ENCODE measurements at places on chromosomes 1 and 21.

- no peak for DNase-seq
These were observed 40.7 kb upstream of the BCAR3 start for GRCh38 chr1:93722081-93723031.

GRCh38 chr1:244628789-244629188, 24.1 kb upstream of the DESI2 start:
- DNase-seq, result no peak

GRCh38 chr1:181140398-181140797, 51.9 kb downstream of the IER5 start:
- DNase-seq, result no peak

DNA sequence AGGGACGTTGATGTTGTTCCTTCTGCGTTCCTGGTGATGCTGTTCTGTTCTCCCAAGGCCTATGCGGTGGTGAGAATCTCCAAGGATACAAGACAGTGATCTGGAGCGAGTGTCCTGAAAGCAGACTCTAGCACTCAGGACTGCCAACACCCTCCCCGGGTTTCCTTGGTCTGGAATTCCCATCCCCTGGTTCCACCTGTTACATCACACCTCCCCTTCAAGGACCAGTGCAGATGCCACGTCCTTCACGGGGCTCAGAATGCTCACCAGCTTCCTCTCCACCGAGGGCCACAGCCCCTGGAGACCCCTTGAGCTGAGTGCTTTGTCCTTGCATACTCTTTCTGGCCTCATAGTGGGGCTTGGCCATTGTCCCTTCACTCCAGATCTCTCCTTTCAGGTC, 43.5 kb downstream of the B3GALT5 start:
- DNase-seq, result no peak

DNA sequence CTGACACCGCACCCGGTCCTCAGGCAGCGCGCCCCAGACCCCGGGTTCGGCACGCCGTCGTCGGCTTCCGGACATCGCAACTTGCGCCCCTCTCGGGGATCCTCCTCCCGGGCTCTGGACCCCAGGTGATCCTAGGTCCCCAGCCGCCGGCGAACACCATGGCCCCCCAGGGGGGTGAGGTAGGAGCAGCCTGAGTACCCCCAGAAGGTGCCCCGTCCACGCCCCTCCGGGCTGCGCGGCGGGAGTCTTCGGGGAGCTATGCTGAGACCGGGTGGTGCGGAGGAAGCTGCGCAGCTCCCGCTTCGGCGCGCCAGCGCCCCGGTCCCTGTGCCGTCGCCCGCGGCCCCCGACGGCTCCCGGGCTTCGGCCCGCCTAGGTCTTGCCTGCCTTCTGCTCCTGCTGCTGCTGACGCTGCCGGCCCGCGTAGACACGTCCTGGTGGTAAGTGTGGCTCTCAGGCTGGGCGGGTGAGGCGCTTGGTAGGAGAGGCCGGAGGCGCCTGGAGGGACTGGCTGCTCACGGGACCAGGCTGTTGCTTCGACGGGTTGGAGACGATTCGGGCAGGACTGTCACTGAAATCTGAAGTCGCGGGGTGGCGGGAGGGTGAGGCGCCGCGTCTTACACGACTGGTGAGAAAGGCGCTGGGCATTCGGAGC, 367 bp downstream of the WNT2B start:
- DNase-seq, result peak; percentile 75

- no peak for DNase-seq
These were observed 646.9 kb upstream of the ZP4 start for GRCh38 chr1:238537641-238538040.

GRCh38 chr1:70331962-70332361, 22.6 kb downstream of the ANKRD13C start:
- no peak for DNase-seq

- no peak for DNase-seq
These were observed 213.2 kb downstream of the TNR start for GRCh38 chr1:175530183-175530582.

- no peak for DNase-seq
These were observed 9.7 kb upstream of the LRRC53 start for GRCh38 chr1:74522148-74522547.

GRCh38 chr21:39048064-39048463, 135.2 kb downstream of the PSMG1 start:
- DNase-seq, result peak; percentile 77

DNA sequence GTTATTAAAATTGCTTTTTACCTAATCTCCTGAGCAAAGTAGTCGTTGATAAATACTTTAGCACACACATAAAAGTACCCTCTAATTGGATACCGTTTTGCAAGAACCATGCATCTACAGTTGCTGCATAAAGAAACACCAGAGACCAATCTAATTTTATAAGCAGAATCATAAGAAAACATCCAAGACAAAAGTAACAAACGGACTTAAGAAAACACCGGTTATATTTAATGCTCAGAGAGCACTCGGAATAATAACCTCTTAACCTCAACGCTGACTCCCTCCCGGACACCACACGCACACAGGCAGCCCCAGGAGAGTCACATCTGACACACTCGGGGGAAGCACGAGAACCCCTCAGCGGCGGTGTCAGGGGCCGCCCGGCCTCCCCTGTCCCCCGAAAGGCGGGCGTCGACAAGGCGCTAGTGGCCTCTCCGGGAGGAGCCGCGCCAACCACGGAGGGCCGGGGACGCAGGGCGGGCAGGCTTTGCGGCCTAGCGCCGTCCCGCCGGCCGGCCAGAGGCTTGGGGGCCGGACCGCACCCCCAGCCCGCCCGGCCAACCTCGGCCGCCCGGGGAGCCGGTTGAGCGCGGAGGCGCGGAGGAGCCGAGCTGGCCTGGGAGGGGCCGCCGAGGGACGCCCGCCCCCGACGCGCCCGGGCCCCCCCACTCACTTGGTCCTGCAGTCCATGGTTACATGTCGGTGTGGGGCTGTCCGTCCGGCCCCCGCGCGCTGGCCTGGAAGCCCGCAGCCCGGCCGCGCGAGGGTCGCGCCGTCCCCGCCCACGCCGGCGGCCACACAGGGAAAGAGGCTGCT, 606 bp downstream of the DENND1B start:
- no peak for DNase-seq

DNA sequence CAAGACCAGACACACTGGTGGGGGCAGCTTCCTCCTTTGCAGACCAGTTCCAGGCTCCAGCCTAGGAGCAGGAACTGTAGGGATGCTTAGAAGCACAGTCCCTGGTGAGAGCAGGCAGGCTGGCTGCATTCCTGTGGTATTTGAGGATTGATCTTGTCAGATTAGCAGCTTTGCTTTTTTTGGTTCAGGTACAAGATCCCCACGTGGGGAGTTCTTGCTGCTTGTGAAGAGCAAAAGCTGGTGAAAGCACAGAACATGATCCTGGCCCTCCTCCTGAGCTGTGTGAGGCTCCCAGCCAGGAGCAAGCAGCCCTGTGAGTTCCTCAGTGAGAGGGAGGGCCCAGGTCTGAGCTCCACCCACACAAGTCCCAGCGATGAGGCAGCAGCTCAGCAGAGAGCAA, 75.3 kb upstream of the ARTN start:
- DNase-seq, result peak; percentile 92

DNA sequence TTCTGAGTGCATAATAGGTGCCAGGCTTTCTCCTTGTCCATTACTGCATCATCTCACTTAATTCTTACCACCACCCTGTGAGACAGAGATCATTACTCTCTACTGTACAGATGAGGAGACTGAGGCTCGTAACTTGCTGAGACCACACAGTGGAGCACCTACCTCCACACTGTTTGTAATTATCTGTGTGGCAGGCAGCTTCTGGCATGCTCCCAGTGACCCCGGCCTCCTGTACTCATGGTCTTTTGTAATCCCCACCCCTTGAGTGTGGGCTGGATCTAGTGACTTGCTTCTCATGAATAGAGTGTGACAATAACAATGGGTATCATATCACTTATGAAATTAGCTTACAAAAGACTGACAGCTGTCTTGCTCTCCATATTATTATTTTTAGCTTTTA, 407.3 kb downstream of the MATN1 start:
- no peak for DNase-seq

GRCh38 chr1:231411036-231411531, 11.0 kb downstream of the EGLN1 start:
- DNase-seq, result no peak

GRCh38 chr1:209402697-209403096, 180.8 kb upstream of the CAMK1G start:
- no peak for DNase-seq

GRCh38 chr1:110240476-110241210, 30.5 kb downstream of the KCNC4 start:
- DNase-seq, result no peak

DNA sequence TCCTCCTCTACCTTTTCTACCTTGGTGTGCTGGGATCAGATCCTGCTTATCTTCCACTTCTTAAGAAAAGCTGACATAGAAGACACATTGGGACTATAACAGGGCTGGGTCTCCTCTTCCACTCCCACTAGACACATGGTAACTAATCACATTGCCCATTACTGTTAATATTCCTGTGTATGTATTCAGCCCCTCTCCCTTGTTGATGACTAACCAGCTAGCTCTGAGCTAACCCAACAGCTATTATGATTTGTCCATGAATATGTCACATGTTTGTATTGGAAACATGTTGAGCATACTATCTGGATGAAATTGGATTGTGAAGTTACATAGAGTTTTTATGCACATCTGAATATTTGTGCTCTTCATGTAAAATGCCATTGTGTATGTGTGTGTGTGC, 52.9 kb downstream of the MPZL1 start:
- DNase-seq, result no peak

GRCh38 chr21:34034369-34035014, 38.9 kb upstream of the MRPS6 start:
- DNase-seq, result peak; percentile 66

GRCh38 chr1:27891196-27891889, 19.0 kb downstream of the THEMIS2 start:
- no peak for DNase-seq

- no peak for DNase-seq
These were observed 135.4 kb downstream of the PROX1 start for GRCh38 chr1:214123061-214123784.

- no peak for DNase-seq
These were observed 63.7 kb upstream of the IGSF5 start for GRCh38 chr21:39681257-39681656.

GRCh38 chr21:32212116-32212515, 66.7 kb downstream of the MIS18A start:
- peak; percentile 30 for DNase-seq

GRCh38 chr1:20703124-20703756, 14.6 kb downstream of the KIF17 start:
- DNase-seq, result no peak
